Hypothalamus (tissue), 51 donors: ENCODE measurements at places on chromosomes 13 and 19.

- no peak for DNase-seq
Measured at GRCh38 chr13:99314640-99315176, 7.5 kb upstream of the GPR183 start.

DNA sequence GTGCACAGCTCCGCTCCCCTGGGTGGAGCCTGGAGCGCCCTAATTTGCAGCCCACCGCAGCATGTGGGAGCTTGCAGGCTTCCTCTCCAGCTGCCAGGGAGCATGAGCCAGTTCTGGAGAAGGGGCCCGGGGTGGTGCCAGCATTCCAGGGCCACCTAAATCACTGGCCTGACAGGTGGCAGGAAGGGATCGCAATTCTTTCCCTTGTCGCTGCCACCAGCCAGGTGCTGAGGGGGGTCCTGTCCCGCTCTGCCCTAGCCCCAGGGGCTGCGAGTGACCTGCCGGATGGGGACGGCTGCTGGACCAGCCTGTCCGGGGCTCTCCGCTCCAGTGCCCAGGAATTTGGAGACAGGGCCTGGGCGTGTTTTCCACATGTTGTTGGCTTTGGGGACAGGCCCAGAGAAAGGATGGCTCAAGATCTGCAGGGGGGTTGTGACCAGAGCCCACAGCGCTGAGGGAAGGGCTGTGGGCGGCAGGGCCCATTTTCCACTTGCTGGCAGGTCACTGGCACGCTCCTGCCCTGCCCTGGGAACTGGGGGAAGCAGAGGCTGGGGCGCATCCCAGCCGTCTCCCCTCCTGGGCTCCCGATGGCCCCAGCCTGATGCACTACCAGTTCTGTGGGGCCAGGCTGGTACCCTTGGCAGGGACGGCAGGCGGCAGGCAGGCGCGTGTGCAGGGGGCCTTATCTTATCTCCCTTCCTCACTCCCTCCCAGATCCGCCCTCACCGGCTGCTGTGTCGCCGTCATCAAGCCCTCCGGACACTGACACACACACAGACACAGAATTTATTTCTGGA, 9.5 kb downstream of the NDUFA11 start:
- no peak for DNase-seq

DNA sequence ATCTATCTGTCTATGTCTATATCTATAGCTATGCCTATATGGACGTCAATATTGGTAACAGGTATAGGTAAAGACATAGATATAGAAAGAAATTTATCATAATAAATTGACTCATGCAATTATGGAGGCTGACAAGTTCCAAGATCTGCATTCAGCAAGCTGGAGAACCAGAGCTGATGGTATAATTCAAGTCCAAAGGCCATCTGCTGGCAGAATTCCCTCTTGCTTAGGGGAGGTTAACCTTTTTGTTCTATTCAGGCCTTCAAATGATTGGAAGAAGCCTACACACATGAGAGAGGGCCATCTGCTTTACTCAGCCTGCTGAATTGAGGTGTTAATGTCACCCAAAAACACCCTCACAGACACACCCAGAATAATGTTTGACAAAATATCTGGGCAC, 10.8 kb downstream of the RASL11A start:
- DNase-seq: no peak

DNA sequence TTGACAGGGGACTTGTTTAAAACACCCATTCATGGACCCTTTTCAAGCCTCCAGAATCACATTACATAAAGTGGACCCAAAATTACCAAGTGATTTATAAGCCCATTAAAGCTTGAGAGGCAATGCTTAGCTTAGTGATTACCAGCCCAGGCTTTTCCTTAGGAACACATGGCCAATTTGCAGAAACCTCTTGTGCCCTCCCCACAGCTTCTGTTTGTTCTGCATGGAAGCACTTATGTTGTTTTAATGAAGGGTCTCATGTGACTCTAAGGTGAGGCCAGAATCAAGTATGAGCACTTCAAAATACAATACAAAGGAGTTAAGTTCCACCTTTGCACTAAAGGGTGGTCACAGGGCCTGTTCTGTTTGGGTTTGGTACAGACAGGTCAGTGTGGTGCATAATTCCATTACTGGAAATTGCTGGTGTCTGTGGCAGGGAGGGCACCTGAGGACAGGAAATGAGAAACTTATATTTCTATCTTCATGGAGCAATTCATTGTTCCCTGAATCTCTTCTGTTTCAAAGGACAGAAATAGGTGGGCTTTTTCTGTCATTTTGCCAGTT, 15.3 kb downstream of the ZNF486 start:
- no peak for DNase-seq

DNA sequence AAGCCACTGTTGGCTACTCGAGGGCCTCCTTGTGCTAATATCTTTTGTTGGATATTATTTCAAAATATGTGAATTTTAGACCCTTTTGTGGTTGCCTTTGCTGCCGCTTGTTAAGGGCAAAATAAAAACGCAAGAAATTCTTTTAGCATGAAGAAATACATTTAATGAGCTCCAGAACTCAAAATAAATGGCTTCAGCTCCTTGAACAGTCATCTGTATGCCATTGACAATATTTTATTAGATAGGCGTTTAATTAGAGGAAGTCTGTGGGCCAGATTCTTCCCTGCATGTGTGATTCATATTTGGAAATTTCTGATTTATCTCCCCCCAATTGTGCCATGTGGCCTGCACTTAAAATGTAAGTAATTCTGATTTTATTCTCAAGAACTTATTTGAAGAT, 177.2 kb downstream of the STK24 start:
- no peak for DNase-seq

DNA sequence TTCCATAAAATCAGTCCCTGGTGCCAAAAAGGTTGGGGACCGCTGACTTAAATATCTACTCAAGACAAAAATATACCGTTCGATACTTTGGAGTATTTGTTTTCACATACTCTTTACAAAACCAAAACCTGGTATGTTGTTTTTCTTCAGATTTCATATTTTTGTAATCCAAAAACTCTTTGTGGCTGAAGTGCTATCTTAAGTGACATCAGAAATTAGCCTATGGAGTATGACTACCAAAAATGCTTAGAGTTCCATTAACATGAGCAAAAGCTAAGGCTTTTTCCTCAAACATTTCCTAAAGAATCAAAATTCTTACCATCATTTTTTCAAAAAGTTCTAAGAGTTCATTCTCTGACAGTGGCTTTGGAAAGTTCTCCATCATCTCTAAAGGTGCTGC, 52.0 kb downstream of the DIAPH3 start:
- DNase-seq: no peak

DNA sequence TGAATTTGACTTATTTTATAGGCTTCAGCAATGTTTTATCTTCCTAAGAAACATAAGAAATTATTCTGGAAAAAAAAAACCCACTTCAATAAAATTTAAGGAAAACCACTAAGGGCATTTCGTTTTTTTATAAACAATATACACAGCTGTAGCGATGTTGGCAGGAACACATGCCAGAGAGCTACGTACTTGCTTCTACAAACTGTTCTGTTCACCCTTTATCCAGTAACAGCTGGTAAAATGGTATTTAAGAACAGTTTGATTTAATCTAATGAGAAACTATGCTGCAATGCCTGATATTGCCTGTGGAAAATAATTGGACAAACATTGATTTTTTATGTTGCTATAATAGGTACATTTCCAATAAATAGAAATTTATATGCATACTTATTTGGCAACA, 137.2 kb upstream of the DACH1 start:
- DNase-seq: no peak

GRCh38 chr13:48123812-48124211, 28.9 kb upstream of the MED4 start:
- DNase-seq: no peak

DNA sequence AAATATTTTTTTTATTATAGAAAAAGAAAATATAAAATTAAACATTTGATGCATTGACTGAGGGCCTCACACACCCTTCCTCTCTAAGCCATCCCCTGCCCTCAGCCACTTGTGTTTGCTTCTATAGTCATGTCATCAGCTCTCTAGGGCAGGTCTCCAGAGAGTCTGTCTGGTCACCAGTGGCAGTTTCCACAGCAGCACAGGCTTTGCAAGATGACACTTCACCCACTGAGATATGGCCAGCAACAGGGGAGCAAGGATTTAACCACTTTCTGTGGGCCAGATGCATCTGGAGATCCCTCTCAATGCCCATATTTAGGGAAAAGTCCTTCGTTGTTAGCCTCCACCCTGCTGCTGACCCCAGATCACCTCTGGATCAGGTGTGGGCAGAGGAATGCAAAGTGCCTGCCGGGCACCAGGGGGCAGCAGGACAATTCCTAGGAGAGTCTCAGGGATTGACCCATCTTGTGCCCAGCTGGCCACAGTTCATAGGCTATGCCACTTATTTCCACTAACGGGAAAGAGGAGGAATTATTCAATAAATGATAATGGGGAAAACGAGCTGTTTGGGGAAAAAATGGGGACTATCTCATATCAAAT, 4.8 kb downstream of the ABCC4 start:
- DNase-seq: peak; percentile 21

DNA sequence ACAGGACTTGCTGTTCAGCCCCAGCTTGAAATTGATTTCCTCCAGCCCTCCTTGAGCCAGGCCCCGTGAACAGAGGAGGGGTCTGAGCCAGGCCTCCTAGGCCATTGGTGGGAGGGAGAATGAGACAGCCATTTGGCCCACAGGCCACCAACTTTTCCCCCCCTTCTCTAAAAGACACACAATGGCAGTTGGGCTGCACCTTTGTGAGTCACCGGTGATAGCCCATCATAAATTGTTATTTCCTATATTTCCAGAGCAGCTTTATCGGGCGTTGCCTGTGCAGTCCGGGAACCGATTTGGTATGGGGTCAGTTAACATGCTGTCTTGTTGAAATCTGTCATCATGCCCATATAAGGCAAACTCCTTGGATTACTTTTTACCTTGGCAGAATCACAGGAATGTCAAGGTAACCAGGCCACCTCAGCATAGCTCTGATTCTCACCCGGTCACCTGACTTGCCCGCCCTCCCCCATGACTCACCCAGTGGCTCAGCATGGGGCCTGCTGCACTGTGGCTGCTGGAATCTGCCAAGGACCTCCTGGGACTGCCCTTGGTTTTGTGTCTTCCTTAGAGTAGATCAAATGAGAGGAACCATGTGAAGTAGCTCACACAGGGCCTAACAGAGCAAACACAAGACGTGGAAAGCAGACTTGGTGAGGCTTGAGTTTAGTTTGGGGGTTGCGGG, 36.1 kb downstream of the ACTN4 start:
- peak; percentile 38 for DNase-seq

DNA sequence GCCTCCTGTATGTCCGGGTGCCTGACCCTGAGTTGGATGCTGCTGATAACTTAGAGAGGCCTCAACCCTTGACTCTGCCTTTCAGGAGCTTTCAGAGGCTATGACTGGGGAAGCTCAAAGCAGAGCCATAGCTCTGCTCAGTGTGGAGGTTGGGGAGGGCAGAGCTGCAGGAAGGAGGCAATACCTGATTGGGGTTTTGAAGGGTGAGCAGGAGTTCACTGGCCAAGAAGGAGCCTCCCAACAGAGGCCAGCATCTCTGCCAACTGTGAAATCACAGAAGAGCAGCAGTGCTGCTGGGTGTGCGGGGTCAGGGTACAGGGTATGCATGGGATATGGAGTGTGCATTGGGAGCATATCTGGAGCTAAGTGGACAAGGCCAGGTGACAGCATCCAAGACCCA, 21.6 kb downstream of the TMEM38A start:
- DNase-seq: no peak
